ENCODE measurements at places on chromosomes 11 and 22.

- DNase-seq: no peak
Observed at GRCh38 chr11:12523180-12523924, 146.0 kb downstream of the PARVA start.

- DNase-seq: no peak
Observed at GRCh38 chr11:69270941-69271340, 23.0 kb upstream of the MYEOV start.

DNA sequence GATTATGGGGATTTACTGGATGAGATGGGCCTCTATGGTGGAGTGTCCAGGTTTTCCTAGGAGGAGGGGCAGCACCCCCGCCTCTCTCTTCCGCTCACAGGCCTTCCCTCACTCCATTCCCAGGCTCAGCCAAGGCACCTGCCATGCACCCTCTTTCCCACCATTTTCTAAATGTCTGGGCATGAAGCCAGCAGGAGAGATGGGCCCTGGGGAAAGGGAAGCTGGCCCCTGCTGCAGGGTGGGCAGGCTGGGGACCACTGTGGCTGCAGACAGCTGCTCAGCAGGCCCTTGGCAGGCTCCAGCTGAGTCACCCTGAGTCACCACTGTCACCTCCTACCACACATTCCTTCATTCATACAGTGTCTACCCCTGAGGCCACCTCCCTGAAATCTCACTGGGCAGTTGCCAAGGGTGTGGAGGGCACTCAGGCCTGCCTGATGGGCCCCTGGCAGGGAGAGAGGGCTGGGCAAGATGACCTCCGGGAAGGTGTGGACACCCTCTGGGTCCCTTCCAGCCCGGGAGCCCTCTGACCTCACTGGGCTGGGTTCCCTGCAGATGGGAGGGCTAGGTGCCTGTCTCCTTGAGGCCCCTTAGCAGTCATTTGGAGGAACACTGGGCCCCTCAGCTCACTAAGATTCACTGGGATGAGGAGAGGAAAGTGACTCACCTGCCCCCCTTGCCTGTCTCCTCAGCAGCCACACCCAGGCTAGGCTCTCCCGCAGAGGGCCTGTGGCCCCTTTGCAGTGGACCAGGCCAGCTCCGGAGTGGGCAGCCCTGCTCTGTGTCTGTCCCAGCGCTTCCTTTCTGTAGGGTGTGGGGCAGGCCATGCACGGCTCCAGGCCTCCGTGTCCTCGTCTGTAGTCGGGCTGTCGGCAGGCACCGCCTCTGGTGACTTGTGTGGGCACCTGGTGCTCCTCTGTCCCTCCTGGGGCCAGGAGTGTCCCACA, 7.8 kb downstream of the MYEOV start:
- no peak for DNase-seq

DNA sequence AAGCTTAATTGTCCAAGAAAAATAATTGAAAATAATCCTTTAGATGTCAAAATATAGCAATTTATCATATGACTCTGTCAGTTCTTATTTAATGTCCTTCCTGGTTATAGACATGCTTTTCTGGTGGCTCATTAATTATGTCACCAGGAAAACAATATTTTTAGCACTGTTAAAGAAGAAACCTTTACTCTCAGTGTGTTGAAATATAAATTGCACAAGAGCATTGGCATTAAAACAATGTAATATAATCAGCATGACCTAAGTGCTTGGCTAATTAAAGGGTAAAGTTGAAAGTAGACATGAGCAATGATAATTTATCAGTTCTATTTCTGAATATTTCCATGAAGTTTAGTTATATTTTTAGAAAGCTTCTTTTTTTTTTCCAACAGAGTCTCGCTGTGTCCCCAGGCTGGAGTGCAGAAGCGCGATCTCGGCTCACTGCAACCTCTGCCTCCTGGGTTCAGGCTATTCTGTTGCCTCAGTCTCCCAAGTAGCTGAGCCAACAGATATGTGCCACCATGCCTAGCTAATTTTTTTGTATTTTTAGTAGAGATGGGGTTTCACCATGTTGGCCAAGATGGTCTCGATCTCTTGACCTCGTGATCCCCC, 232.3 kb downstream of the JRKL start:
- DNase-seq: no peak

DNA sequence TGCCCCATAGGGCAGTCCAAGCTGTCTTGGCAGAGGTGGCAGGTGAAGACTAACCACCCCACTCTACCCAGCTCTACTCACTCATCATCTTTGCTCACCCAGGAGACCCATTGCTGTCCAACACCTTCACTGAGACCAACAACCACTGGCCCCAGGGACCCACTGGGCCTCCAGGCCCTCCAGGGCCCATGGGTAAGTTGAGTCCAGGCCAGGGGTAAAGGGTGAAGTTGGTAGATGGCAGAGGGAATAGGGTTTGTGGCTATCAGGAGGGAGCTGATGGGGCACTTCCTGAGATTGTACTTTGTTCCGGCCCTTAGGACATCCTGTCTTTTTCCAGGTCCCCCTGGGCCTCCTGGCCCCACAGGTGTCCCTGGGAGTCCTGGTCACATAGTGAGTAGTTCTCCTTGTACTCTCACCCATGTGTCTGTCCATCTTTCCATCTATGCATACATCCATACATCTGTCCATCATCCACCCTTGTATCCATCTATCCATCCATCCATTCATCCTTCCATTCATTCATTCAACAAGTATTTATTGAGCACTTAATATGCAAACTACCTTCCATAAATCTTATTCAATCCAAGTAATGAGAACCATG, 27.7 kb downstream of the EMID1 start:
- DNase-seq: no peak

DNA sequence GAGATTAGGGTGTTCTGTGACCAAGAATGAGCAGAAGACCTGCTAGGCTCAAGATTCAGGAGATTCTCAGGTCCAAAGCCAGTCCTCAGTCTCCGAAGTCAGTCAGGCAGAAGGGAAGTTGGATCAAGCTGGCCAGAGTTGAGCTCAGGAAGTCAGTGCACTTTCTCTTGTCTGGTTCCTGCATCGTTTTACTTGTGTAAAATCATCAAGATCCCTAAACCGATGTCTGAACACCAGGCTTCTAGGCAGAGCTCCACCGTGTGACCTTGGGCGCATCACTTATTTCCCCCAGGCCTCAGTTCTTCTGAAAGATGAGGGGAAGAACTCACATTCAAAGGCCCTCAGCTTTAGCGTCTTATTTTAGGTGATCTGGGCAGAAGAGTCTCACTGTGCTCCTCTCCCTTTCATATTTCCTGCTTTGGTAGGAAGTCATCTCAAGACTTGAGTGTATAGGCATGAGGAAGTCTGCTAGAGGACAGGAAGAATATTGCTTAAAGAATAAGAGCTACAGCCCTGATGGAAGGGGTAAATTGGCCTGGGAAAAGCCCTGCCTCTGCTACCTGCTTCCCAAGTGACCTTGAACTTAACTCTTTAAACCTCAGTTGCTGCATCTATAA, 20.2 kb downstream of the NF2 start:
- DNase-seq: no peak

DNA sequence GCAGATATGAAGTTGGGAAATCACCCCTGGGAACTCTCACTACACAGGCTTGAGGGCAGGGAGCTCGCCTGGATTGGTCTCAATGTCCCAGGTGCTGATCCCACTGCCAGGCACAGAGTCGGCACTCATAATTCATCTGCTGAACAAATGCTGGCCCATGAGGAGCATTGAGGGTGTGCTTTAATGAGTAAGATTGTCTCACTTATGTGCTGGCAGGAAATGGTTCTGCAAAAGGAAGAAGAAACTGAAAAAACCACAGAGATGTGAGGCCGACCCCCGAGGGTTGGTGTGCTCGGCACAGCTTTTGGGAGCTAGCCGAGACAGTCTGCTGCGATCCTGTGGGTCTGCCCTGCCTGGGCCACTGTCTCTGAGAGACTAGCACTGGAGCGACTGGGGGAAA, 9.4 kb downstream of the PLAAT2 start:
- DNase-seq: no peak

- DNase-seq: no peak
Observed at GRCh38 chr11:36622431-36623136, 24.5 kb upstream of the RAG2 start.

DNA sequence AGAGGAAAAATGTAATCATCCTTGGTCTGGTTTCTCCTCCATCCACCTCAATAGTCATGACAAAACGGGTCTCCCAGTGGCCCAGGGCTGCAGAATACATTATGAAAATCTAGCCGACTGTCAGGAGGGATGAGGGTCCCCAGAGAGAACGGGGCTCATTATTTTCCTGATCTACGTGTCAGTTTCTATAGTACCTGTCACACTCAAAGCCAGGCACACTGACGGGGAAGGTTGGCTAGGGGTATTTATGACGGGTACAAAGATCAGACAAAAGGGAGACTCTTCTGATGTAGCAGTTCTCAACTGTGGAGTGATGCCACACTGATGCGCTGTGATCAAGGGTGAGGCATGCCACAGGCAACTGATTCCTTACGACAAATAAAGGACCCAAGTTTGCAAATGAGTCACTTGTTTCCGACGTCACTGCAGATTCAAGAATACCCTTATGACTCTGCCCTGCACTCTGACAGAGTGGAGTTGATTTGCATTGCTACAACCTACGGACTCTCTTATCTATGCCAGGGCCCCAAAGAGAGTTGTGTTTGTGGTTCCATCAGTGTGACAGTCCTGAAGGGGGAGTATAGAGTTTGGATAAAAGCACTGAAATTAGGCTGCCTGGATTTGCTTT, 188.2 kb upstream of the TBCEL start:
- no peak for DNase-seq

GRCh38 chr11:102927624-102927990, 27.9 kb downstream of the MMP13 start:
- no peak for DNase-seq

GRCh38 chr11:61704838-61705237, 24.6 kb downstream of the DAGLA start:
- no peak for DNase-seq

All from stimulated activated CD4-positive, alpha-beta T cell treated with anti-CD3 and anti-CD28 coated beads, TNF-alpha, amount 100 ng/mL, for 4 hours (primary cell).